ENCODE measurements at places on chromosomes 6 and 20.

DNA sequence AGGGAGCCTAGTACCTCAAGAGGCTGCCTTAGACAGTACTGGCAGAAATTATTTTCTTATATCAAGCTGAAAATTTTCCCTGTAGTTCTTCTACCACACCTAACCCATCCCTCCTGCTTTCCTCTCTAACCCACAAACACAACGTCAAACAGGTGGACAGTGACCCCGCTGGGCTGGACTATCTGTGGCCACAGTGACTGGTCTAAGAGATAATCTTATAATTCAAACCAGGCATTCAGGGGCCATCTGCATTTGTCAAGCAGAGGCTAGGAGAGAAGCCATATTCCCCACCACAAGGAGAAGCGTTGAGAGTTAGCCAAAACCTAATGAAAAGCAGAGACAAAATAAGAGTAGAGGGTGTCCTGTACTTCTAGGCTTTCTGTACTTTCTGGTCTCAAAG lies 8.2 kb downstream of the HDDC2 start:
- DNase-seq: no peak

GRCh38 chr6:26019261-26019830 lies 56.7 kb downstream of the TRIM38 start:
- no peak for DNase-seq

DNA sequence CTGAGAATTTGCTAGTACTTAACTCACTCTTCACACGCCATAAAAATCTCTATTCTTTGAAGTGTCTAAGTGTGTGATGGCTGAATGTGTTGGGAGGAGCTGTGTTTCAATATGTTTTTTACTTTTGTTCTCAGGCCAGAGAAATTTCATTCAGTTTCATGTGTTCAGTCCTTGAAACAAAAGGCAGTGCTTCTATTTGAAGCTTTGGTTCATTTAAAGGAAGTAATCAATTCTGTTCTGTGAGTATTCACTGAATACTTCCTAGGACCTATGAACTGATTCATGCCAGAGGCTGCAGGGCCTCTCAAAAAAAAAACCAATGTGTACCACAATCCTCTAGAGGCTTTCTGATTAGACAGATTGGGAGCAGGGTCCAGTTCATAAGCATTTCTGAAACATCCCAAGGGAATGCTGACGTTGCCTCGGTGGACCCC lies 12.4 kb upstream of the F13A1 start:
- DNase-seq: no peak

DNA sequence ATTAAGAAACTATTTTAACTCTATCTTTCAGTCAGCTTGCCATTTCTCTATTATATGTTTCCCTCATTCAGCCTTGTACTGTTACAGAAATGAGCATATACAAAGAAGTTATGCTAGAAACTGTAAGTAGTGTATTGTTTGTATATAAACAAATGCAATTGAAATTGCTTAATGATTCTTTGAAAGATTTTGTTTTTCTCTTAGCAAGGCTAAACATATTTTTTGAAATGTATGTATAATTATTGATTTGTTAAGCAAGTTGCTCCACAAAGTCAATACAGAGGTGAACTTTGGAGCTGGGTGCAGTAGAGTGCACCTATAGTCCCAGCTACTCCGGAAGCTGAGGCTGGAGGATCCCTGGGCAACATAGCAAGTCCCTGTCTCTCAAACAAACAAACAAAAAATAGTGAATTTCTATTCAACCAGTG lies 253.6 kb downstream of the RNGTT start:
- DNase-seq: no peak

DNA sequence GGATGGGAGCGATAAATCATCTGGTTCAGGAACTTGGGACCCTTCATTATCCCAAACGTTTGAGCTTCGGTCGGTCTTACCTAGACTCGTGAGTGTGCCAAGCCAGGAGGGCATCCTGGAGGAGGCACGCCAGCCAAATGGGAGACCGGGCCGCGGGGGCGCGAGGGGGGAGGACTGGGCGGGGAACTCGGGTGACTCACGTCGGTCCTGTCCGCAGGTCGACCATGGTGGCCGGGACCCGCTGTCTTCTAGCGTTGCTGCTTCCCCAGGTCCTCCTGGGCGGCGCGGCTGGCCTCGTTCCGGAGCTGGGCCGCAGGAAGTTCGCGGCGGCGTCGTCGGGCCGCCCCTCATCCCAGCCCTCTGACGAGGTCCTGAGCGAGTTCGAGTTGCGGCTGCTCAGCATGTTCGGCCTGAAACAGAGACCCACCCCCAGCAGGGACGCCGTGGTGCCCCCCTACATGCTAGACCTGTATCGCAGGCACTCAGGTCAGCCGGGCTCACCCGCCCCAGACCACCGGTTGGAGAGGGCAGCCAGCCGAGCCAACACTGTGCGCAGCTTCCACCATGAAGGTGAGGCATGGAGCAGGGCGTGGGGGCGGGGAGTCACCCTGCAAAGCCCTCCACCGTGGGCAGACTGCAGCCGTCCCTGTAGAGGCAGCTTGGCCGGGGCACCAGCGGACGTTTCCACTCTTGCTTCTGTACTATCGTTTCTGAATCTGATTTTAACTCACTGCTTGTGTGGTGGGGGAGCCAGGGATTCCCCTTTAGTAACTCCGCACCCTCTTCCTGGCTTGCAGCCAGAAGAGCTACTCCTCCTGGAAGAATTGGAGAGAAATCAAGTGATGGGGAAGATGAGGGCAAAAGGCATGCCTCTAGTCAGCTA lies 2.7 kb downstream of the BMP2 start:
- DNase-seq: no peak

GRCh38 chr20:63744574-63745423 lies 5.2 kb downstream of the SLC2A4RG start:
- DNase-seq: no peak

DNA sequence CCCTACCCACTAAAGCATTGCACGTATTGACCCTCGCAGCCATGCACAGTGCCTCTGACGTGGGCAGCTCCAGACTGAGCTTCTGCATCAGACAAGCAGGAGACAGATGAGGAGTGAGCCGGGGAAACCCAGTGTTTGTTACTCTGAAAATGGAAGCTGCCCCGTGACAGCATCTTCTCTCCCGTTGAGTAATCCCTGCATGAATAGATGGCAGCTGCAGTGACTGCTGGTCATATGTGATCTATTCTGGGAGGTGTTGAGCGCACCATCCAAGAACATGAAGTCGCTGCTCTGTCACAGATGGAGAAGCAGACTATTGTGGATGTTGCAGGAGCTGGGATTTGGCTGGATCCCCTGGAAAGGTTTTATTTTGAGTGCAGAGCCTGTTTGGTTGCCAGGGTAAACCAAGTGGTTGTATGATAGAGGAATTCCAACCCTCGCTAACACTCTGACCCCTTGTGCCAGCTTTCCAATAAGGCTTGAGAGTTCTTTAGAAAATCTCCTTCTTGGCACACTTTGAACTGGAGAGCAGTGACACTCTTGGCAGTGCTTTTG lies 242.2 kb downstream of the NRN1 start:
- no peak for DNase-seq

- no peak for DNase-seq
Observed at GRCh38 chr20:50694379-50695134, 3.2 kb upstream of the RIPOR3 start.

DNA sequence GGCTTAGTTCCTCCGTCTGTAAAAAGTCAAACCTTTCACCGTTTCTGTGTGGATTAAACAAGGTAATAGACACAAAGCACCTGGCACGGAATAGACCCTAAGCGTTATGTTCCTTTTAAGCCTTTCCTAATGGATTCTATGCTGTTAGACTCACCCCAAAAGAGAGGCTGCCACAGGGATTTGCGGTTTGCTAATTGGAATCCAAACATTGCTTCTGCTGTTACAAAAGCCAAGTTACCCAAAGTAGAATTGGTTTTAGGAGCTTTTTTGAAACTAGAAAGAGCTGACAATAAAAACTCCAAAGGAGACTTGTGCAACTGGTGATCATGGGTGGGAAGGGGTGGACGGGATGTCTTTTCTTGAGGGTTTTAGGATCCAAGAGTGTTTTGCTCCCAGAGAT lies 178.0 kb downstream of the BMP7 start:
- DNase-seq: no peak

DNA sequence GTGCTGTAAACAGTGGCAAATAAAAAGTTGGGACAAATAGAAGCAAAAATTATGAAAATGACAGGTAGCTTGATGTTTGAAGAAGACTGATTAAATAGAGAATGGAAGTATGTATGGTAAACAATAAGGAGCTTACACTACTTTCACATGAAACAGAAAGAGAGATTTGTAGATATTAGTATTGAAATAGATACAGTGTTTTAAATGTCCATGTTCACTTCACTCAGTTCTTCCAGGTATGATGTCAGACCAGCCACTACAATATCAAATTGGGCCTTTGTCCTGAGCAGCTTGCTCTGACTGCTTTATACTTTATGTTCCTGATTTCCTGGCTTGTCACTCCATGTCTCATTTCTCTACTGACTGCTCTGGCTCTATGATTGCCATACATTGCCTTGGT lies 107.5 kb downstream of the CENPW start:
- DNase-seq: no peak
